ENCODE measurements at places on chromosomes 2 and 18.

DNA sequence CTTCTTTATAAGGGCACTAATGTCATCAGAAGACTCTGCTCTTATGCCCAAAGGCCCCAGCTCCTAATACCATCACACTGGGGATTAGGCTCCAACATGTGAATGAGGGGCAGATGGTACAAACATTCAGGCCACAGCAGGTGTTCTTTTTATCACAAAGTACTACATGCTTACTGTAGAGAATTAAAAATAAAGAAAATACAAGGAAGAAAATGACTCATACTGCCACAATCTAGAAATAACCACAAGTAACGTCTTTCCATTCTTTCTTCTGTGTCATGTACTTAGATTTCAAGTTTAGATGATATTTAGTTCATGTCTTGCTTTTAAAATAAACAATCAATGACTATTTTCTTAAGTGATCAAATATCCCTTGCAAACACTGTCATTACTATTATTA lies 100.3 kb upstream of the NEDD4L start:
- no peak for DNase-seq

GRCh38 chr2:223597076-223597475 lies 5.1 kb downstream of the SCG2 start:
- no peak for DNase-seq

DNA sequence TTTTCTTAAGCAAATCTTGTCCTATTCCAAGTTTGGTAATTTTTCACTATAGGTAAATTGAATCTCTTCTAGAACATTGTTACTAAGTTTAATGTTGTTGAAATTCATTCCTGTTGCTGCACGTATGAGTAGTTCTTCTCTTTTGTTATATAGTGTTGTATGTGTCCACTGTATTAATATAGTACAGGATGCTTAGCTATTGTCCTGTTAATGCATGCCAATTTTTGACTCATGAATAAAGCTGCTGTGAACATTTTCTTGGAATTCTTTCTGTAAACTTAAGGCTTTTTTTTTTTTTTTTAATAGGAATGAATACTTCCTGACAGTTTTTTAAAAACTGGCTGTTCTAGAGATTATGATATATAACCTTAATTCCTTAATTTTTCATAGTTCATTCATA lies 326.9 kb downstream of the SLC4A3 start:
- no peak for DNase-seq

GRCh38 chr2:237568121-237568660 lies 1.8 kb downstream of the PRLH start:
- DNase-seq, result no peak

DNA sequence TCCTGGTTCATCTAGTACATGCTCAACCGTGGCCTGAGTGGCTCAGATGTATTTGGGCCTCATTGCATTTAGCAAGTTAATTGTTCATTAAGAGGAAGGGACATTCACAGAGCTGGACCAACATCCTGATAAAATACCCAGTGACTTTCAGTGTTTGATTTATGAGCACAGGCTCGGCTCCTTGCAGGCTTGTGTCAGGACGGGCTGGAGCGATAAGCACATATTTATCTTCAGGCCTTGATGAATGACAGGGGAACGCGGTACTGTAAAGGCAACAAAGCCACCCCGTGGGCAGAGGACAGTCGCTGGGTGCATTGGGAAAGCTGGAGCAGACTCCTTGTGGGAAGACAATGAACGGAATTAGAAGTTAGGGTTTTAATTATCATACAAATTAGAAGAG lies 548.6 kb upstream of the HS6ST1 start:
- DNase-seq, result no peak

DNA sequence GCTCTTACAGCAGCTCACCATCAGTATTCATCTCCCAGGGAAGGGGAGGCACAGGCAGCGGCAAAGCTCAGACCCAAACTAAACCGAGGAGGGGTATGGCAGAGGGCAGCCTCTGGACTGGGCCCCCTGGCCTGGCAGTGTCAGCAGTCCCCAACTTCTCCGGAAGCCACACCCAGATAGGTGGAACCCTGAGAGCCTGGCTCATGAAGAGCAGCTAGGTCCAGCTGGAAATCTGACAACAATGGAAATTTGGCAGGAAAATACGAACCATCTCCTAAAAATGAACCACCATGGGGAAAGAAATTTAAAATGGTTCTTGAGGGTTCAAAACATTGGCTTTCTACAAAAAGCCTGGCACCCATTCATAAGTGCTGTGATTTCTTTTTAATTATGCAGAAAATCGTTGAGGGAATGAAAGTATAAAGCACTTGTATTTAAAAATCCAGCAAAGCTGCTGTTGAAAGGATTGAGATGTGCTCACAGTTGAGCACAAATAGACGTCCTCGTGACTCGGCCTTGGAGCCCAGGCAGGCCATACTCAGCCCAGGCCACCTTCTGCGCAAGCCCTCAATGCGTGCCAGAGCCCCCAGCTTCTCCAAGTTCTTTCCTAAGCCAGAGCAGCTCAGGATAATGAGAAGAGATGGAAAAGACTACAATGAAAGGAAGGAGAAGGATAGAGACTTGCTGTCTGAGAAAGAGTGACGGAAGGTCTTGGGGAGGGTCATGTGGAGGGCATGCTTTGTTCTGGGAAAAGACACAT lies 93.0 kb downstream of the COL6A3 start:
- no peak for DNase-seq
